ENCODE measurements at places on chromosomes 6 and 20.
A peak's percentile ranks its signal among the peaks of the same experiment; 100 is the strongest.

GRCh38 chr6:105220186-105220585, 40.4 kb upstream of the POPDC3 start:
- no peak for DNase-seq

DNA sequence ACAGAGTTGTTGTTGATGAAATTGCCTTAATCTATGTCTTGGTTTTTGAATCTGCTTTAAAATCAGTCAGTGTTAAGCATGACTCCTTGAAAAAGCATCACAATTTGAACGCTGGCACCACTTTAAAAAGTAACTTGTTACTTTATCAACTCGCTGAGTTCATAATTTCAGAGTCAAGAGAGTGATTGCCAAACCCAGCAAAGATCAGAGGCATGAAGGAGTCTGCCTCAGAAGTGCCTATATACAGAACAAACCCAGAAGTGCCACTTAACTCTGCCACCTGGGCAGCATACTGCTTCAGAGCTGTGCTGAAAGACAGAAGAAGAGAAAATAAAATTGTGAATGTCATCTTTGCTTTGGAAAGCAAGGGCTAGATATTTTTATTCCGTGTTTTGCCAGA, 73.6 kb upstream of the HCRTR2 start:
- DNase-seq: no peak

- DNase-seq: no peak
Observed at GRCh38 chr20:37366743-37367142, 20.8 kb downstream of the SRC start.

DNA sequence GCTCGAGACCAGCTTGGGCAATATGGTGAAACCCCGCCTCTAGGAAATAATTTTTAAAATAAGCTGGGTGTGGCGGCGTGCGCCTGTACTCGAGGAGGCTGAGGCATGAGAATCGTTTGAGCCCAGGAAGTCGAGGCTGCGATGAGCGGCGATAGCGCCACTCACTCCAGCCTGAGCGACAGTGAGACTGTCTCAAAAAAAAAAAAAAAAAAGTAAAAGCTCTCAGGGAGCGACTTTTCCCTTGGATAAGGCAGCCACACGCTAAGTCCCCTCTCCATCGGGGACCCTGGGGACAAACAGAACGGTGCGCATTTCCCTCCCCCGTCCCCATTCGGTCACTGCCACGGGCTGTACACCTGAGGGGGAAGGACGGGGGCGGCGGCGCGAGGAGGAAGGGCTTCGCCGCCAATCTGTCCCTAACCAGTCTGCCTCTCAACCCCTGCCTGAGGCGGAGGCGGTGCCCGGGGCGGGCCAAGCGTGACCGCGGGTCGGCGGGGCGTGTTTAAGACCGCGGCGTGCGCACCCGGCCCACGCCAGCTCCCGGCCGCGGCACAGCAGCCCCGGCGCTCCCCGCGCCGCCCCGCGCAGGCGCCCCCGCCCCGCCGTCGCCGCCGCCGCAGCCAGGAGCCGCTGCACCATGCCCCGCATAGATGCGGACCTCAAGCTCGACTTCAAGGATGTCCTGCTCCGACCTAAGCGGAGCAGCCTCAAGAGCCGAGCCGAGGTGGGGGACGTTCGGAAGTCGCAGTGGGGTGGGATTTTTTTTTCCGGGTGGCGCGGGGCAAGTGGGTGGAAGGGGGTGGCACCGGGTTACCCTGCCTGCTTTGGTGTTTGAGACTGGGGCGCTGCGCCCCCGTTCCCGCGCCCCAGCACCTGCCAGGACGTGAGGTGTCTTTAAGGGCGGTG, at the start of gene GMPR:
GMPR (plus strand) TSS at position 531 of the 906 bp plus-strand sequence; CDS start at position 638, 107 bp downstream.
- peak; percentile 34 for DNase-seq

- no peak for DNase-seq
Observed at GRCh38 chr6:42335896-42336295, 115.8 kb downstream of the TRERF1 start.

DNA sequence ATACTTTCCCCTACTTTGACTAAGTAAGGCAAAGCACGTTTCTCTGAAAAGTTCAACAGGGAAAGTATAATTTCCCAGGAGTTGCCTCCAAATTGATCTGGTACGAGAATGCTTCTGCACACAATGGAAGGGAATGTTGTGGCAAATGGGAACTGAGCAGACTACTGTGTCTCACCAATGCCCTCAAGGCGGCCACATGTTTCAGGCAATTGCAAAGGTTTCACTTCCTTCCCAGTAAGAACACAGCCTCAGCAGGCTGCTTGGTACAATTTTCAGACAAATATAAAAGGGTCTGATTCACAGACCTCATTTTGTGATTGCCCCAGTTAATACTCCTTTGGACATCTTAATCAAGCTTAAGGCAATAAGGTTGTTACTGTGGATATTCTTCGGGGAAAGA, 71.2 kb downstream of the KIAA0319 start:
- no peak for DNase-seq

DNA sequence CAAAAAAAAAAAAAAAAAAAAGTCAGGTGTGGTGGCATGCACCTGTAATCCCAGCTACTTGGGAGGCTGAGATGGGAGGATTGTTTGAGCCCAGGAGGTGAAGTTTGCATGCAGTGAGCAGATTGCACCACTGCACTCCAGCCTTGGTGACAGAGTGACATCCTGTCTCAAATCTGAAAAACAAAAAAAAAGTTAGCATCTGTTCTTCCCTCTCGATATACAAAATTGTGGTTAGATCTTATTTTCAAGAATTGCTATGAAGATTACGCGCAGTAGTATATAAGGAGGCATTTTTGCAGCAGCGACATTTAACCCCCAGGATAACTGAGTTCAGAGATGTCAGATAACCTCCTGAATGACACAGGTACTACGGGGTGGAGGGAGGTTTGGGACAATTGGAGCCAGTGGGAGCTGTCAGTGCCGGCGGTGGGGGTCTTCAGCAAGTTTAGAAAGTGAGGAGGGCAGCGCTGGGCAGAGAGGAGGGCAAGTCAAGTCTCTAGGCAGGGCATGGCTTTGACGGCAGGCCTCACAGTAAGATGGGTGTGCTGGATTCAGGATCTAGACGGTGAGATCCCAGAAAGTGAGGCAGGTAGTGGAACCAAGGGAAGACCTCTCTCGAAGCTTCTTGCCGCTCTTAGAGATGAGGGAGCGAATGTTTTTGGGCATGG, 26.2 kb upstream of the MRPS18A start:
- DNase-seq: no peak

- no peak for DNase-seq
Observed at GRCh38 chr6:163955756-163956155, 541.2 kb downstream of the QKI start.

DNA sequence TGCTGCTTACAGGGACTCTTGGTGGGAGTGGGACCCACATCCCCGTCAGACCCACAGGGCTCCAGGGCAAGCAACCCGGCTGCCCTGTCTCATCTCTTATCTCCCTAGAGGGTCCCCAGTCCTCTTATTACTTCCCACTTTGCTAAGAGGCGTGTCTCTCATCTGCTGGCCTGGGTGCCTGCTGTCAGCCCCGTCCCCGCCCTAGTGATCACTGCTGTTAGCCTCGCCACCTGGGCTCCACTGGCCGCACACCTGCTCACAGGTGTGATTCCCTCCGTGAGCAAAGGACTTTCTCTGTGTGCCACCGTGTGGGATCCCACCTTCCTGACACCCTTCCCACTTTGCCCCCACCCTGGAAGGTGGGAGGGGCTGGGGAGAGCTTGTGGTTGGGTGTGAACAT, 57.6 kb downstream of the TCP11 start:
- no peak for DNase-seq

DNA sequence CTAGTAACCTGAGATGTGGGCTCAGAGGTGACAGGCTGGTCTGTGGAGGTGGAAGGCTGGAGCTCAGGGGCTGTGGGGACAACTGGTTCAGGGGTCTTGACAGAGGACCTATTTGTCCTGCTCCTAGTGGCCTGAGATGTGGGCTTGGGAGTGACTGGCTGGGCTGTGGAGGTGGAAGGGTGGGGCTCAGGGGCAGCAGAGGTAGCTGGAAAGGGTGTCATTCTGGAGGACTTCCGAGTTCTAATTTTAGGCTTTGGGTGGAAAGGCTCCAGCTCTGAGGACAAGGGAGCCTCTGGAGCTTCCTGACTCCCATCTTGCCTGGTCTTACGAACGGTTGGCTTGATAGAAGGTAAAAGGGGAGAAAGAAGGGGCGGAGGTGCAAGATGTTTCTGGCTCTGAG, 11.5 kb downstream of the MDC1 start:
- no peak for DNase-seq

DNA sequence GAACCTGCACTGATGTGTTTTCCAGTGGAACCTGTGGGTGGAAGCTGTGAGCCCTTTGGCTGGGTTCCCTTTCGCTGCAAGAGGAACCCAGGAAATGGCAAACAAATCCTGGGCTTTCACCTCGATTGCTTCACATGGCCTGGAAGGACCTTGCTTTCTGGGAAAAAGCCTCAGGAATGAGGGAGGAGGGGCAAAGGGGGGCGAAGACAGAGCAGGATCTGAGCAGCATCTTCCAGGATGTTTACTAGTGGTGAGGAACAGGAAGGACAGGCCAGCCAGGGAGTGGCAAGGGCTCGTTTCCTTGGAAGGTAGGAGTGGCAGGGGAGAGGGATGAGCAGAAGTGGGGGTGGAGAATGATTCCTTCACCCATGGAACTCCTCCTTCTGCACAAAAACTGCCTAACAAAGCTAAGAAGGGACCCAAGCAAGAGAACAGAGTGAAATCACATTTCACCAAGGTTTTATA, 5.9 kb downstream of the SLC2A10 start:
- DNase-seq: no peak

- no peak for DNase-seq
Observed at GRCh38 chr6:121838842-121839241, 403.4 kb downstream of the GJA1 start.

All from stimulated activated CD4-positive, alpha-beta T cell treated with anti-CD3 and anti-CD28 coated beads, TNF-alpha, amount 100 ng/mL, for 48 hours (primary cell).